Activated naive CD4-positive, alpha-beta T cell treated with anti-CD3 and anti-CD28 coated beads for 36 hours (primary cell): ENCODE measurements at places on chromosomes 12 and 14. TPM values are rescaled to one million over a fixed set of nuclear protein-coding genes. Genes with fewer than 3 reads are reported as not detected.

- H3K27me3 ChIP-seq, result no peaks in the 10 kb centered on the region
- H3K4me1 ChIP-seq, result peaks cover 82% of the 10 kb centered on the region
- peak overlapping the region; percentile 63 for H3K27ac ChIP-seq
- H3K36me3 ChIP-seq, result peaks cover 34% of the 10 kb centered on the region
These were observed 38.3 kb downstream of the ATF7IP start for GRCh38 chr12:14403711-14404196.

GRCh38 chr12:133026996-133027395 lies 10.3 kb upstream of the ZNF84 start:
- H3K36me3 ChIP-seq, result peaks cover 8% of the 10 kb centered on the region
- H3K27me3 ChIP-seq, result no peaks in the 10 kb centered on the region
- no peaks in the 10 kb centered on the region for H3K4me1 ChIP-seq
- H3K4me3 ChIP-seq, result no peak overlapping the region
- no peak overlapping the region for H3K27ac ChIP-seq

DNA sequence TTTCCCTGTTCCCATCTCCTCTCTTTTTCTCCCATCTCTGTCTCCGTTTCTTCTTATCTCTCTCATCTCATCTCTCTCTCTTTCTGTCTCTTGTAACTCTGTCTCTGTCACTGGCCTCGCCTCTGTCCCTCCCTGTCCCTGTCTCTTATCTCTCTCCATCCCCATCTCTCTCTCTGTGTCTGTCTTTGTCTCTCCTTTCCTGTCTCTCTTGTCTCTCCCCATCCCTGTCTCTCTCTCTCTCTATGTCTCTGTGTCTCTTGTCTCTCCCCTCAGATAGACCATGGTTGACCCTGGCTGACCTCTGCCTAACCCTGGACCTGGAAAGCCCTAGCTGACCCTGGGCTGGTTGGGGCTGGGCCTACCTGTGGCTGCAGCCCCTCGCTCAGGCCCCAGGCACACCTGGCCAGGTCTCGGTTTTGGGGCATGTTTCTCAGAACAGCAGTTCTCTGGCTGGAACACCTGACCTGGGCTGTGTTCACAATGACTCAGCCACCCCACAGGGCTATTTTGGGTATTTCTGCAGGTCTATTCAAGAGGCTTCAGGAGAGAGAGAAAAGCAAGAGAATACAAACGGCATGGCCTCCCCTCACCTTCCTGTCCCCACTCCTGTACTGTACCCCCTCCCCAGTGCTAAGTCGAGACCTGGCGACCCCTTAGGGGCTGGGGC lies 174.4 kb downstream of the TMEM121 start:
- H3K4me1 ChIP-seq, result no peaks in the 10 kb centered on the region
- H3K27ac ChIP-seq, result no peak overlapping the region
- peak; percentile 28 for DNase-seq
- H3K4me3 ChIP-seq, result no peak overlapping the region
- no peaks in the 10 kb centered on the region for H3K36me3 ChIP-seq

LRRC10 gene
- not detected for total RNA-seq

P2RX7 gene
- total RNA-seq, result 6.6 TPM

FGD4 gene
- 0.17 TPM for total RNA-seq

OAS2 gene
- total RNA-seq, result 191 TPM
